LNCaP clone FGC (cell line): ENCODE measurements at places on chromosomes 2 and 18.

GRCh38 chr2:169767243-169767888 lies 31.3 kb upstream of the SSB start:
- peak; percentile 22 for DNase-seq

GRCh38 chr2:234491897-234492296 lies 5.0 kb downstream of the ARL4C start:
- DNase-seq, result no peak

DNA sequence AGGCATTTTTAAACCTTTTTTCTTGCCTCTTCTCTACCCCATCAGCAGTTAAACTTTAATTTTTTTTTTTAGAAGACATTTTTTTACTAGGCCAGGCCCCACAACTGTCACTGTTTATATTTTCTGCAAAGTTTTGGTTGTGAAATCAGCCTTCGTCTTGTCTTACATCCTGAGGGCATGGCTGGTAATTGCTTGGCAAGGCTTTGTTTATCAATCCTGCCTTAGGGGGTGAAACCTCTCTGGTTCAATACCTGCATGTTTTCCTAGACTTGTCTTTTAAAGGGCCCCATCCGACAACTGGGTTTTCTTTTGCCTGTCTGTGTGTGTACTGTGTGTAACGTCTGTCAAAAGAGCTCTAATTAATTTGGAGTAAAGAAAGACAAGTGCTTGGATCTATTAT lies 330.0 kb upstream of the CWC22 start:
- DNase-seq, result no peak

DNA sequence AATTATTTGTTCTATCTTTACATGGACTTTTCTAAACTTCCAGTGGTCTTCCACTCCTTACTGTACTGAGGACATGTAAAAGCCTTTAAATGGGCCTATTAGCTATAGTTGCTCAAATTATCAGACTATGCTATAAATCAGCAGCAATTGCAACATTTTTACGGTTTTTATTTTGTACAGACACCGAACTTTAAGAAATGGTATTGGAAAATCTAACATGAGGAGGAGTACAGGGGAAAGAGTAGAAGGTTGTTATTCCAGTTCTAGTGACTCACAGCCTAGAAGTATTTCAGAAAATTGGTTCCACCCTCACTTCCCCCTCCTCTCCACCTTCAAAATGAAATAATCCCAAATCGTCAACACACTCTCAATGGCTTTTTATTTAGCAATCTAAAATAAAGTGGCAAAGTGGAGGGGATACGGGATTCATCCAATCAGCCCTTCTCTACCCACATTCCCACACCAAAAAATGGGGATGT lies 1.1 kb downstream of the NCKAP1 start:
- DNase-seq, result no peak

GRCh38 chr2:193326296-193326695 lies 1131.6 kb upstream of the TMEFF2 start:
- no peak for DNase-seq

- no peak for DNase-seq
These were observed 154.1 kb upstream of the RBBP8 start for GRCh38 chr18:22778996-22779395.

GRCh38 chr2:230885463-230886130 lies 20.9 kb downstream of the ITM2C start:
- DNase-seq, result no peak

GRCh38 chr2:26735097-26735496 lies 29.0 kb upstream of the SLC35F6 start:
- DNase-seq, result no peak

- no peak for DNase-seq
These were observed 301.9 kb downstream of the PTH2R start for GRCh38 chr2:208708486-208708885.

- no peak for DNase-seq
These were observed 177.3 kb upstream of the ARL4C start for GRCh38 chr2:234673961-234674759.

- no peak for DNase-seq
These were observed 16.5 kb downstream of the DOK1 start for GRCh38 chr2:74571058-74571457.

DNA sequence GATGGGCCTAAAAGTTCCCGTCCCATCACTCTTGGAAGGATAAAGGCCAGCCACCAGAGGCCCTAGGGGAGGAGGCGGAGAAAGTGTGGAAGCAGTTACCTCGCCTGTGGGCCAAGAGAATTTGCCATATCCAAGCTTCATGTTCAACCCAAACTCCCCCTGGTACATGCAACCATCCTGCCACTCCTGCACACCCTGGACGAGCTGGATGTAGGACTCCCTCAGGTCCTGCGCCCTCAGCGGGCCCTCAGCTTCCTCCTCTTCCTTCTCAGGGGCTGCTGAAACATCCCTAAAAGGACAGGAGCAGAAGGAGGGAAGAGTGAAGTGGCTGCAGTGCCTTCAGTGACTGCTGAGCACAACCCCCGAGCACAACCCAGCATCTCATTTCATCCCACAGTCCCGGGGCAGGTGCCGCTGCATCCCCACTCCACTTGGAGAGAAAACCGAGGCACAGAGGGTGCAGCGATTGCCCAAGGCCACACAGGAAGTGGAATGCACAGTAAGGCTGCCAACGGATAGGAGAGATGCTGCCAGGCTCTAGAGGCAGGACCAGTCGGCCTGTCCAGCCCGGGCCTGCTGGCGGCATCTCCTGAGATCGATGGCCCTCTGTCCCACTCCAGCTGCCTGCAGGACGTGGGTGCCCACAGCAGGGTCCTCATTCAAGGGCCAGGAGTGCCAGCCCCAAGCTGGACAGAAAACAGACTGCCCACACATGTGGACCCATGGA lies 2.9 kb downstream of the ANKMY1 start:
- no peak for DNase-seq

DNA sequence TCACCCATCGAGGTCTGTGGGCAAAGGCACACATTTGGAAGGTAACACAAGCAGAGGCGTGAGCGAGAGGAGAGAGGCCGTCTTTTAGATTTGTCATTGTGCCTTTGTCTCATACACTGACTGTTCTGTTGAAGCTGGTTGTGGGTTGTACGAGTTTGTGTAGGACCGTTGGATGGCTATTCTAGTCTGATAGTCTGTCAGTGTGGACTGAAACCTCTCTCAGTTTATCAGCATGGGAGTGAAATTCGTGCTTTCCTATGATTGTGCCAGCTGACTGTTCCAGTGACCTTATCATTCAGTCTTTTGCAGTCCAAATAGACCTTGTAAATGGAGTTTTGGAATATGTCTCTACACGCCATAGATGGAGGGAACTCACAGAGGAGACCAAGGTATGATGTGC lies 143.5 kb downstream of the LDLRAD4 start:
- DNase-seq, result no peak

DNA sequence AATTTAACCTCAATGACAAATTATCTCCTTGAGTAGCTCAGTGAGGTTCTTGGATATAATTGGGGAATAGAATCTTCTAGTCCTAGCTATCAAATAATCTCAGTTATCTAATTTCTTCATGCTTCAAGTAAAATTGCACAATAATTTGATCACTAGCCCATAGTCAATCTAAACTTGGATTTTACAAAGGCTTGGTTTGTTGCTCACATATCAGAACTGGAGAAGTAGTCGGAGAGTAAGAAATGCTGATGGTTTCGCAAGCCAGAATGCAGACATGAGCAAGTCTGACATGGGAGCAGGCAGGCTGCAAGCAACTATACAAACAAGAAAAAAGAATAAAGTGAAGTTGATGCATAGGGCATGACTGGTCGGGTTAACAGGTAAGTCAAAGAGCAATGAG lies 11.7 kb upstream of the PDE11A start:
- no peak for DNase-seq

DNA sequence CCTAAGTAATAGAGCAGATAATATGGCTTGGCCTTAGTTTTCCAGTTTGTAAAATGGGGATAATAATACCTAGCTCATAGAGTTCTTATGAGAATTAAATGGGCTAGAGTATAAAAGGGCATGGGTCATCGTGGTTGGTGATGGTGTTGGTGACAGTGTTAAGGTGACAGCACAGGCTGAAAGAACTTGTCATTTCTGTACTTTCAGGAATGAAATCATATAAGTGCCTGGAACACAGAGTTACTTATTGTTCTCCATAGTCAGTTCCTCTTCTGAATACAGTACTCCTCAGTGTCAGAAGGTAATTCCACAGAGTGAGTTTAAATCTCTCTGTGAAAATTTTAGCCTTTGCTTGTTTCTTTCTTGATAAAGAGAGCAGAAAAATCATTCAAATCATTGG lies 42.4 kb downstream of the KIF5C start:
- no peak for DNase-seq

DNA sequence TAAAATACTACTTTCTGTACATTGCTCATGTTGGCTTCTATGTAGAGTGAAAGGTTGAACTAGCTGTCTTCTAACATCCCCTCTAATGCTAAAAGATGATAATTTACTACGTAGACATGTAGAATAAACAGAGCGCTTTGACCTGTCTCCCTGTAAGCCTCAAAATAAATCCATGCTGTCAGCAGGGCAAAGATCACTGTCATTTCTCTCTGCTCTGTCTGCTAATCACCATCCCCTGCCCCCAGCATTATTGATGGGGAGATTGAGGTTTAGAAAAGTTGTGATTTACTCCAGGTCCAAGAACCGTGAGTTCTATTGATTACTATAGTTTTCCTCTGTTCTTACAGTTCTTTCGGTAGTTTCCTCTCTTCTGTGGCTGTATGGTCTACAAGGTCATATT lies 39.0 kb upstream of the GRHL1 start:
- no peak for DNase-seq

- DNase-seq, result no peak
These were observed 335.7 kb downstream of the GALNT13 start for GRCh38 chr2:154207288-154208047.

GRCh38 chr2:17857021-17857420 lies 21.4 kb upstream of the KCNS3 start:
- no peak for DNase-seq

DNA sequence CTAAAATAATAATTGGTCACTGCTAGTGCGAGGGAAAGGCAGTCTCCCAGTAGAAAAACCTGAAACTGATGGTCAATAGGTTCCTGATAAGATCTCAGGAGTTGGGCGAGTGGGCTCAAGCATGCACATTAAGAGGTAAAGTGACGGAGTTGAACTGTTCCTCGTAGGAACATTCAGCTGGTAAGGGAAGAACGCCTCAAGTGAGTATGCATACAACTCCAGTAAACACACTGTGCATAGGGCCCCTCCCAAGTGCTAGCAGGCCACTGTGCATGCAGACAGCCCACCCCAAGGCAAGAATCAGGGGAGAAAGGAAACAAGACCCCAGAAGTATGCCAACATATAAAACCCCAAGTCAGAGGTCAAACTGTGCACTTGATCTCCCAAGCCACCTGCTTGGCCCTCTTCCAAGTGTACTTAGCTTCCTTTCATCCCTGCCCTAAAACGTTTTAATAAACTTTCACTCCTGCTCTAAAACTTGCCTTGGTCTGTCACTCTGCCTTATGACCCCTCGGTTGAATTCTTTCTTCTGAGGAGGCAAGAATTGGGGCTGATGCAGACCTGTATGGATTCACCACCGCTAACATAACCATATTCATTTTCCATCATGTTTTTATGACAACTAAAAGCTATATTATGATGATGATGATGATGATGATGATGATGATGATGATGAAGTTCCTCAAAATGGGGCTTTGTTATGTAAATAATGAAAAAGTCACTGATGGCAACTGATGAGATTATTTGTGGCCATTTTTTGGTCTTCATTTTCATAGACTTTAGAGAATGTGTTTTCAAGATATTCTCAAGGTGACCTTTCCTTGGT lies 118.0 kb upstream of the RAB27B start:
- DNase-seq, result no peak

- DNase-seq, result no peak
These were observed 147.2 kb downstream of the TSN start for GRCh38 chr2:121902616-121903015.

DNA sequence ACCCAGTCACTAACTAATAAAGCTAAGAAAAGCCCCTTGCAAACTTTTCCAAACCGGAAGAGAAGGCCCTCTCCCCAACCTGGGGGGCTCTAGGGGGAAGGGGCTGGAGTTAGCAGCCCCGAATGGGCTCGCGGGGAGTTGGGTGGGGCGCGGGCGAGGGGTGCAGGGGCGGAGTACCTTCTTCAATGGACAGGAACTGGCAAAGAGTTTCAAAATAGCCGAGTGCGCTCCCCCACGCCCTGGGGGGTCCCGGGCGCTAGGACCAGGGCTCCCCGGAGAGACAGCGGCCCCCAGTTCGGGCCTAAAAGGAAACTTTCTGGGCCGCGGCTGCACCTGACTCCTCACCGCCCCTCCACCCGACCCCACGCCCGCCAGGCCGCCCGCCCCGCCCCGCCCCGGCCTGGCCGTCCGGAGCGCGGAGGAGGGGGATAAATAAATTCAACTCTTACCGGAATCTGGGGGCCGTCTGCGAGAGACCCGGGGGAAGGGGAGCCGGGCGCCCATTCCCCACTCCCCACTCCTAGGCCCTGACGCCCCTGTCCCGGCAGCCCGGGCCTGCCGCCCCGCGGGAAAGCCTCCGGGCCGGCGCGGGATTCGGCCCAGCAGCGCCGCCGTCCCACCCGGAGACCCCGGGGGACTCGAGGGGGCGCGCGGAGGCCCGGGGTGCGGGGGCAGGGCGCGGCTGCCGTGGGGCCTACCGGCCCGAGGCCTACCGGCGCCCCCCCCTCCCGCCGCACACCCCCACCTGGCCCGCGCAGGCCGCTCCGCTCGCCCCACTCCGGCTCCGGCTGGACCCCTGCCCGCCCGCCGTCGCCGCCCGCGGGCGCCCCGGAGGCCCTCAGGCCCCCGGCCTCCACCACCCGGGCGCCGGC lies 868 bp downstream of the INO80D start:
- no peak for DNase-seq

GRCh38 chr2:235044501-235045271 lies 92.9 kb downstream of the SH3BP4 start:
- DNase-seq, result no peak

DNA sequence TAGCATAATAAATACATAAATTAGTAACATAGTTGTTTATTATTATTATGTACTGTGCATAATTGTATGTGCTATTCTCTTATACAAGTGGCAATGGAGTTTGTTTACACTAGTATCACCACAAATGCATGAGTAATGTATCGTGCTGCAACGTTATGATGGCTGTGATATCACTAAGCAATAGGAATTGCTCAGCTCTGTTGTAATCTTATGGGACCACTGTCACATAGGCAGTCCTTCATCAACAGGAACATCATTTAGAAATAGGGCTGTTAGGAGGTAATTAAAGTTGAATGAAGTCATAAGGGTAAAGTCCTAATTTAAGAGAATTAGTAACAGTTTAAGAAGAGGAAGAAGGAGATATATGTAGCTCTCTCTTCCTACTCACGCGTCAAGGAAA lies 33.8 kb downstream of the TEX51 start:
- no peak for DNase-seq

- peak; percentile 93 for DNase-seq
These were observed 46.9 kb upstream of the SPATS2L start for GRCh38 chr2:200259577-200259957.

DNA sequence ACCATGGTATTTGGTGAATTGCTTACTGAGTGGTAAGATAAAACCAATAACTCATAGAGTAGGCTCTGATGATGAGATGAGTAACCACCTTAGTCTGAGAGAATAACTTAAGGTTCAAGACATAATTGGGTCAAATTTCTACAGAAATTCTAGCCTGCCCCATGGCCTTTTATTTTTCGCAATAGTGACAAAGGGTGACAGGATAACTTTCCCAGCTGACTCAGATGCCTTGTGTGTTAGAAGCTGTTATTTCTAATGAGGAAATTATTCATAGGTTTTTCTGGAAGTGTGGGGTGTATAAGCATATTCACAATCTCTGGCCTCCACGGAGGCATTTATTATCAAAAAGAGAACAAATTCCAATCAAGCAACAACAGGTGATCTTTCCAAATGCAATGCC lies 159.0 kb downstream of the NUP35 start:
- DNase-seq, result no peak

- no peak for DNase-seq
These were observed 222.3 kb upstream of the CDH19 start for GRCh38 chr18:66826211-66826610.
